Inflammatory macrophage treated with lipopolysaccharide for 1 hour (primary cell): ENCODE measurements at places on chromosomes 12 and 14.

DNA sequence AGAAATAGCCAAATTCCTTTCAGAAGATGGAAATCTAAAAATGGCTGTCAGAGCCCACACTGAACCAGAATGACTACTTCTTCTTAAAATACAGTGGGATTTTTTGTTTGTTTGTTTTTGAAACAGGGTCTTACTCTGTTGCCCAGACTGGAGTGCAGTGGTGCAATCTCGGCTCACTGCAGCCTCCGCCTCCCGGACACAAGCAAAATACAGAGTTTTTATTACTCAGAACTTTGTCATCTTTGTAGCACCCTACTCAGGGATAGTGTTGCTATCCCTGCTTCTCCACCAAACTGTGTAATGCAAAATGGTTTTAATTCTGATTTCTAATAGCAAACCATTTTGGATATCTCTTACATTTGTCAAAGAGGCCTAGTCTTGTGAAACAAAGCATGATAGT lies 16.4 kb downstream of the ZNF410 start:
- no peak for DNase-seq

GRCh38 chr12:76764856-76765255 lies 941 bp downstream of the ZDHHC17 start:
- DNase-seq, result no peak

DNA sequence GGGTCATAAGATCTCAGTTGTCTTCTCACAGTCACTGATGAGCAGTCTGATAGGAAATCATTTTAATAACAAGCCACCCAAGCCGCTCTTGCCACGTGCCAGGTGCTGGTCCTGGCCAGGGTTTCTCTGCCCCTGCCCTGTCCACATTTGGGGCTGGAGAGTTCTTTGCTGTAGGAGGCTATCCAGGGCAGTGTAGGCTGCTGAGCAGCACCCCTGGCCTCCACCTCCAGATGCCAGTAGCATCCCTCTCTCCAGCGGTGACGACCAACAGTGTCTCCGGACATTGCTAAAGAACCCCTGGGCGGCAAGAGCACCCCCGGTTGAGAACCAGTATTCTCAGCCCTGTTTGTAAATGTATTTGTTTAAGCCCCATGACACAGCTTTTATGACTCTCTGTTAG lies 243.7 kb downstream of the GLT1D1 start:
- DNase-seq, result no peak

DNA sequence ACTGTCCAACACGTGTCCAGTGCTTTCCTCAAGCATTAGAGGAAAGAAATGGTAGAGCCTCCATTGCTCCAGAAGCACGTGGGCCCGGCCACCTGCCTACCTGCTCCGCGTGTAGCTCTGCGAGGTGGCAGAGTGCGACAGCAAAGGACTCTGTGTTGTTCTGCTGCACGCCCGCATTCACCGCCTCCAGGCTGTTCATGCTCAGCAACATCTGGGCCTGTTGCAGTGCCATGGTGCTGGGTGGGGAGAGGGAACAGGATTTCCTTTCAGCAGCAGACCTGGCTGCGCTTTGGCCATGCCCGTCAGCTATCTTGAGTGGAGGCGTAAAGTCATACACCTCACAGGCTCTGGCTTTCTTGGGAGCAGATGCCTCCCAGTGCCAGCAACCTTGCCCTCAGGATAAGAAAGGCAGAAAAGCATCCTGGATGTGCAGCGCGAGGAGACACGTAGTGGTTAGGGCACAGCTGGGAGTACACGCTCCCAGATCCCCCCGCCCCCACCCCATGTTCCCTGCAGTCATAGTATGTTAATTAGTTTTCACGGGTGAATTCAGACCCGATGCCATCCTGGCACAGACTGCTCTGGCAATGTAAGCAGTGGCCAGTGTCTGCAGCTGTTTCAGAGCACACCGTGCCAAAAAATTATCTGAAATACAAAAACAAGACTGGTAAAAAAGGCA lies 25.1 kb downstream of the ANAPC5 start:
- no peak for DNase-seq

GRCh38 chr14:84760489-84761126 lies 769.3 kb upstream of the FLRT2 start:
- DNase-seq, result no peak

DNA sequence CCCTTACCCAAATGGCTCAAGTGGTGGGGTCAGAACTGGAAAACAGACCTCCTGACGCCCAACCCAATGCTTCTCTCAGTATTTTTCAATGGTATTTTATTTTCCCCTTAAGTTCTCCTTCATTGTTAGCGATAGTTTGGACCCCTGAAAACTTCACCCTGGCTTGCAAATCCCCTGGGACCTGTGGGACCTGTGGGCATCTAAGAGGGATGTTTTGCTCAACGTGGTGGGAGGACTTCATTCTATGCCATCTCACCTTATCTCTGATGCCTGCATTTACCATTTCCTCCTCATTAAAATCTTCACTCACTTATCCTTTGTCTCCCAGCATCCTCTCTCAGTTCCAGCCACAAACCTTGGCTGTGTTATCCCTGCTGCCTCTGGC lies 59.4 kb upstream of the GZMB start:
- no peak for DNase-seq

GRCh38 chr12:87270919-87271318 lies 758.3 kb downstream of the C12orf50 start:
- no peak for DNase-seq

DNA sequence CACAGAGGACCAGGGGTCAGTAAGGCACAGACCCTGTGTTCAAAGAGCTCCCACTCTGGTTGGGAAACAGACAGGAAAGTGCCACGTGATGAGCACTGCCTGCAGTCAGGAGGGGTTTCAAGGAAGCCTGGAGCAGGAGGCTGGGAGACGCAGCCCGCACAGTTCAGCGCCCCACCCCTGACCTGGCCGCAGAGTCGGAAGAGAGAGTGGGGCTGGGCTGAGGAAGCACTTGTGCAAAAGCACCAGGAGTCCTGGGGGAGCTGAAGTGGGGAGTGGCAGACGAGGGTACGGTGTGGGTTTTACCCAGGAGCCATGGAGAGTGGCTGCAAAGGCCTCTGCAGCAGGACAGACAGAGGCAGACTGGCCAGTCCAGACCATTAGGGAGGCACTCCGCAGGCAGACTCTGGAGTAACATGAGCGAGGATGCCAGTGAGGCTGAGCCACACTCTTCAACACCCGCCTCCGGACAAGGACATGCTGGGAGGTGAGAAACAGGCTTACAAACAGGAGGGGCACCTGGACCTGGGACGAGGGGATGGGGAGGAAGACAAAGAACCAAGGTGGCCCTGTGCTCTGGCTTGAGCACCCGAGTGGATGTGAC lies 85.7 kb upstream of the GPR68 start:
- DNase-seq, result no peak

GRCh38 chr12:120996133-120996746 lies 17.9 kb downstream of the HNF1A start:
- no peak for DNase-seq

- no peak for DNase-seq
These were observed 4.7 kb downstream of the MDM2 start for GRCh38 chr12:68812553-68813241.

DNA sequence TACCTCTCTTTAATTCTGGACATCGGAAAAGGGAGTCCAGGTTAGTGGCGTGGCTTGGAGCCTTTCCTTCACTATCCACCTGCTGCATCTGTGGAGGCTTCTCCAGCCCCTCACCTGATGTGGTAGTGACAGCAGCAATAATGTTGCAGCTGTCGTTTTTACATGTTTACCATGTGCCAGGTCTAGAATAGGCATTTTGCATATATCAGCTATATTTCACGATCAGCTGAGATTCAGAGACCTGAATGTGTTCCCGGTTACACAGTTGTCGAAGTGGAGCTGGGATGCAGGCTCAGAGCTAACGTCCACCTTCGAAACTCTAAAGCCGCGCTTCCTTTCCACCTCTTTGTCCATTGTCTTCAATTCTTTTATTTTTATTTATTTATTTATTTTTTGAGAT lies 91.0 kb downstream of the BORCS5 start:
- no peak for DNase-seq

DNA sequence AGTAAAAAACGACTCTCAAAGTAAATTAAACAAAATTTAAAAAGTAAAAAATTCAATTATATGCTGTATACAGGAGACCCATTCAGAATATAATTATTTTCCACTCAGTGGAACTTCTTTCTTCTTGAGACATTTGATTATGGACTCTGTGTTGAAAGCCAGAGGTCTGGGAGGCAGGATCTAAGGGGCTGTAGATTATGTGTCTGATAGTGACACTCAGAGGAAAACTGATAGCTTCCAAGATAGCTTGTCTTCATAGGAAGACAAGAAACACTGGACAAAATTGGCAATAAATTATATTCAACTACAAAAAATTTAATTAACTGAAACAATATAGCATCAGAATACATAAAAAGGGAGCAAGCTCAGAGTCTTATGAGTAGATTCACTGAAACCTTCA lies 135.8 kb downstream of the KITLG start:
- no peak for DNase-seq

GRCh38 chr14:57314396-57315089 lies 45.8 kb downstream of the AP5M1 start:
- no peak for DNase-seq
